ENCODE measurements at places on chromosomes 1 and 21.
A peak's percentile ranks its signal among the peaks of the same experiment; 100 is the strongest.

- no peak for DNase-seq
Measured at GRCh38 chr1:221708987-221709386, 32.9 kb downstream of the DUSP10 start.

GRCh38 chr1:56377431-56377830, 201.9 kb downstream of the PLPP3 start:
- DNase-seq: no peak

DNA sequence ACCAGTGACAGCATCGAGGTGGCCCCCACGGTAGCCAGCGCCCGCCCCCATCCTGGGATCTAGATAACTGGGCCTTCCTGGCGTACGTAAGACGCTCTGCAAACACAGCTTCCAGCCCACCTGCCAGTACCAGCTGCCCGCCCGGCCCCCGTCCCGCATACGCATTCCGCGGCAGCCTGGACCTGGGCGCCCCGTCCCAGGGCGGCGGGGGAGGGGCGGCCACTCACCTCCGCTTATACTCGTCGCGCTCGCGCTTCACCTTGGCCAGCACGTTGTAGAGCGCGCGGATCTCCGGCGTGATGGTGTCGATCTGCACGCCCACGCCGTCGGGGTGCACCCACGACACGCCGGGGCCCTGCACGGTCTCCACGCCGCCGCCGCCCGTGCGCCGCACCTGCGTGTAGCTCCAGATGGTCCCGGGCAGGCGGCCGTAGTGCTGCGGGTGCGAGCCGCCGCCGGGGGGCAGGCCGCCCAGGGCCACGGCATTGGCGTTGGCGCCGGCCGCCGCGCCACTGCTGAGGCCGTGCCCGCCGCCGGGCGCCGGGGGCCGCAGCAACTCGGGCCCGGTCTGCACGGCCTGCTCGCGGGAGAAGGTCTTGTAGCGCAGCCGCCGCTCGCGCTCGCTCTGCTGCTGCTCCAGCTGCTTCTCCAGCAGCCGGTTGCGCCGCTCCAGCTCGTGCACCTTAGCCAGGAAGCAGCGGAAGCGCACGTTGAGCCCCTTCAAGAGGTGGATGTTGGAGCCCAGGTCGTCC, 859 bp downstream of the IFFO2 start:
- no peak for DNase-seq

DNA sequence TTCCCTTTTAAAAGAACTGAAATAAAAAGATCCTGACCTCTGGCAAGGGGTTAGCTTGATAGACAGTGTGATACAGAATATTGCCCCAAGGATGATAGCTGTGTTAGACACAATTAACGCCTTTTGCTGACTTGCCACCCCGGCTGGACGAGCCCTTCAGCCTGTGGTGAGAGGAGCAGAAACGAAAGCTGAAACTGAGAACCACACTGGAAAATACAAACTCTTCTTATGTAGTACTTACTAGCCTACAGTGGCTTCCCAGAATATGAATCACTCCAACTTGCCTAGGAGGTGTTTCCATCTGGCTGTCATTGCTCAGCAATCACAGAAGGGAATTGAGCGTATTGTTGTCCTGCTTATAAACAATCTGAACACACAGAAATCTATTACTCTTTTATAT, 22.9 kb downstream of the SAMSN1 start:
- peak; percentile 46 for DNase-seq

DNA sequence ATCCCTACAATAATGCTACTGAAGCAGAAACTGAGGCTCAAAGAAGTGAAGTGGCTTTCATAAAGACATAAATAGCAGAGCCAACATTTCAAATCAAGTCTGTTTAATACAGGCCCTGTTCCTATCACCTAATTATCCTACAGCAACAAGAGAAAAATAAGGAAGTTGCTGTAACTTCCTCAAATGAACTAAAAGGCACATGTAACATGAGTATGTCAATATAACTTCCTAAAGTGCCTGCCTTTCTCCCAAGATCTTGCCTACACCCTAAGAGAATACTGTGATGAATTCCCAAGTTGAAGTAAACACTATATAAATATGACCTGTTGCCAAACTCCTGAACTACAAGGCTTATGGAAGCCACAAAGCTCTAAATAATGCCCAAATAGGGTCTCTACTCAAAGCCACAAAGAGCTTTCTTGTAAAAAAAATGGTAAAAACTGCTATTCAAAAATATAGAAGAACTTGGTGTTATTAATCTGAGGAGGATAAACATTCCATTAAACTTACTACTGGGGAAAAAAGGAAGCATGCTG, 8.6 kb downstream of the BEND5 start:
- DNase-seq: no peak

All from stimulated activated CD8-positive, alpha-beta memory T cell treated with anti-CD3 and anti-CD28 coated beads, Interleukin-7, amount 100 ng/mL, for 48 hours (primary cell).